Stimulated activated CD4-positive, alpha-beta T cell treated with anti-CD3 and anti-CD28 coated beads, Interleukin-1b, Interleukin-23, amount 100 ng/mL, for 48 hours (primary cell): ENCODE measurements at places on chromosomes 5 and 9.

GRCh38 chr9:8229226-8229625 is 429.6 kb upstream of the DMAC1 start:
- no peak for DNase-seq

GRCh38 chr9:114156657-114157421 is 1.5 kb downstream of the COL27A1 start:
- DNase-seq = no peak

DNA sequence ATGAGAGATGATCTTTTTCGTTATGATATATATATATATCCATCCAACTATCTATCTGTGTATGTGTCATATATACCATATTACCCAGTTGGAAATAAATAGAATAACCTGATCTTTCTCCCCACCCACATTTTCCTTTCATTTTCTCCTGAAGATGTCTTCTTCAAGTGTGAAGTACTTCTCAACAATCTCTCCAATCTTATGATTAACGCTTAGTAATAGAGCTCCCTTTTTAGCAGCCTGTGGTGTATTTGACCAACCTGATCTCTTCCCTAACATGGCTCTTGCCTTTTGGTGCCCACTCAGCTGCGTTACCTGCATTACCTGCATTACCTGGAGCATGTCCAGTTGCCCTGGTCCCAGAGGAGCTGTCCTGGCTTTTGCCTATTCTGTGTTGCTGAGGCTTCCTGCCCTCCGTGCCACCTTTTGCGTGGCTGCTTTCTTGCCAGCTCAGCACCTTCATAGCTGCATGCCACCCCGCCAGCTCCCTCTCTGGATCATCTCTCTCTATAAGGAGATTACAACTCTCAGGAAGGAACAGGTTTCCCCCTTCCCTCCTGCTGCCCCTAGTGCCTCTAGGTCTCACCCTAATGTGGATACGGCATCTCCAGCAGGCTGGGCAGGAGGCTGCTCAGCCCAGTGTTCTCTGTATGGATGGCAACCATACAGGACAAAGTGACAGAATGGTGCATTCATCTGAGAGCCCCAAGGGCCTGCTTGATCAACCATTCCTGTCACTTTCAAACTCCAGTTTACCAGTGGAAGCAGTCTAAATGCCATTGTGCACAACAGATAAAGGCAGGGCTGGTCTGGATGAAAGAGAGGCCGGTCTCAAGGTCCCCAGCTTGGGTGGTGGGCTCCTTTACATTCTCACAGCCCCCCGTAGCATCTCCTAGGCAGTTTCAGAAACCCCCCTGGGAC is 126.7 kb downstream of the GADD45G start:
- DNase-seq = no peak

DNA sequence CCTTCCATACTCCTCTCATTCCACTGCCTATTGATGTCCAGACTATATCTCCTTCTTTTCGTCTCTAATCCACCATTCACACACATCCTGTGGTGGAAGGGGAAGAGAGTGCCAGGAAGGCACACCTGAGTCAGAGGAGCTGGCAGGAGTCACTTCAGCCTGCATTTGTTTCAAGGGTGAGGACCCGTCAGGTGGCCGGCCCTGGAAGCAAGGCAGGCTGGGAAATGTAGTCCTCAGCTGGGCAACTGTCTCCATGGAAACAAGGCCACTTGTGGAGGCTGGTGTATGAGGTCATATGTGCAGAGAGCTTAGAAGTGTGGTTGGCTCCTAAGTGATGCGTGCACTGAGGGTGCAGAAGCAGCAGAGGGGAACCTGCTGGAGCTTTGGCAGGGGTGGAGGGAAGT is 278.4 kb downstream of the NSG2 start:
- peak; percentile 8 for DNase-seq
